Muscle of leg (tissue), 16 donors: ENCODE measurements at places on chromosomes 11 and 22. TPM values are rescaled to one million over a fixed set of nuclear protein-coding genes. Genes with fewer than 3 reads are reported as not detected.

The IGLL1 gene
- 0.13 TPM for total RNA-seq

The OLFML1 gene
- 33.1 TPM for total RNA-seq

The MRGPRG gene
- total RNA-seq, result not detected

The SMTNL1 gene
- total RNA-seq, result 143 TPM

The TP53I11 gene
- total RNA-seq, result 14.7 TPM

The BTG4 gene
- not detected for total RNA-seq

The ALDH3B1 gene
- total RNA-seq, result 5.4 TPM

The SYT8 gene
- 0.27 TPM for total RNA-seq

The SCO2 gene
- 0.40 TPM for total RNA-seq

The GRAP2 gene
- 0.40 TPM for total RNA-seq
